Natural killer cell (primary cell): ENCODE measurements at places on chromosomes 7 and 10. TPM values are rescaled to one million over a fixed set of nuclear protein-coding genes. Genes with fewer than 3 reads are reported as not detected.

GRCh38 chr10:4770801-4771553 lies 55.0 kb upstream of the AKR1E2 start:
- no peak for DNase-seq
- H3K27me3 ChIP-seq = no peaks in the 10 kb centered on the region
- H3K27ac ChIP-seq = no peak overlapping the region
- H3K36me3 ChIP-seq = no peaks in the 10 kb centered on the region
- no peak overlapping the region for H3K4me3 ChIP-seq

Gene H2BK1
- not detected for total RNA-seq

- no peaks in the 10 kb centered on the region for H3K36me3 ChIP-seq
- no peak for DNase-seq
- no peak overlapping the region for H3K27ac ChIP-seq
- H3K27me3 ChIP-seq = no peaks in the 10 kb centered on the region
- no peak overlapping the region for H3K4me3 ChIP-seq
- H3K4me1 ChIP-seq = no peaks in the 10 kb centered on the region
Observed at GRCh38 chr10:21043044-21043443, 145.9 kb upstream of the NEBL start.

Gene GRM8
- total RNA-seq = not detected

Gene SERPINE1
- total RNA-seq = 1.1 TPM

DNA sequence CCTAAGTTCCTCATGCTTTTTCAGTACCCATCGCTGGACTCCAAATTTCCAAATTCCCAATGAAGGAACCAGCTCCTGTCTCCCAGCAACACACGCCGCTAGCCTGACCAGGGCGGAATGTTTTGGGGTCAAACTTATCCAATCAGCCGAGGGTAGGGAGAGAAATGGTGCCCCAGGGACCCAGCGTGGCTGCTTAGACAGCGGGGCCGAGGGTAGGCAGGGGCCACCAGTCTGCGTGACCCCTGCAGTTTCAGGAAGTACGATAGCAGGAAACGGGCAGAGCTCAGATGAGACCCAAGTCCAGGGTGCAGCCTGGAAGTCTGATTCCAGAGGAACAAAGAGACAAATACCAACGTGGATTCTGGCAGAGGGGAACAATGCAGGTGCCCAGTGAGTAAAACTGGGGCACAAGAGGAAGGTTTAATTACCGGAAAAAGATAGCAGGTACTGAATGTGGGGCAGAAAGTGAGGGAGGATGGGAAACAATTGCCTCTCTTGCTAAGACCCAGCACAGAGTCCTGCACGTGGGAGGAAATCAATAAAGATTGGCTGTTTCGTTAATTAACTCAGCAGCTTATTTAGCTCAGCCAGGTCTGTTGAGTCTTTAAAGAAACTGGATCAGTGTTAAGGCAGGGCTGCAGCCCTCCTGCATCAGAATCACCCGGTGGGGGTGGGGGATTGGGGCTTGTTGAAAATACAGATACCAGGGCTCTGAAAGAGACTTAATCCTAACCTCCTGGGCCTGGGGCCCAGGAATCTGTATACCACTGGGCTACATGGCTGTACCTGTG lies 50.4 kb upstream of the NFE2L3 start:
- H3K27ac ChIP-seq = peak overlapping the region; percentile 35
- peaks cover 21% of the 10 kb centered on the region for H3K4me1 ChIP-seq
- H3K4me3 ChIP-seq = peak overlapping the region; percentile 32
- no peaks in the 10 kb centered on the region for H3K36me3 ChIP-seq

Gene FOXI2
- not detected for total RNA-seq

DNA sequence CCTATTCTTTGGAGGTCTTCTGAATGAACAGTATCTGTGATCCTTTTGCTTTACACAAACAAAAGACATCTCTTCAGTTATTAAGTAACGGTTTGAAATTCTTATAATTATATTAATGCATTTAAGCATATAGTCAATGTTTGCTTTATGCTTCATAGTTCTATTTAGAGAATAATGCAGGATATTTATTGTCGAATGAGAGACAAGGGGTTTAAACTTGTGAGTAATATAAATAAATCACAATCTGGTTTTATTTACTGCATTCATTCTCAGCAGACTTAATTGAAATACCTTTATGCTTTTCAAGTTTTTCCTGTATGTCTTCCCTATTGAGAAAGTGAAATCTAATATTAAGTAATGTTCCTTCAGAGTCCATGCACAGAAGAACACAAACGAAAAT lies 149.5 kb upstream of the LRRN3 start:
- no peak overlapping the region for H3K27ac ChIP-seq
- H3K36me3 ChIP-seq = no peaks in the 10 kb centered on the region
- H3K27me3 ChIP-seq = no peaks in the 10 kb centered on the region
- no peak overlapping the region for H3K4me3 ChIP-seq
